ENCODE measurements at places on chromosomes 2 and 18.

GRCh38 chr2:1731963-1732768, 12.1 kb downstream of the PXDN start:
- DNase-seq = no peak

DNA sequence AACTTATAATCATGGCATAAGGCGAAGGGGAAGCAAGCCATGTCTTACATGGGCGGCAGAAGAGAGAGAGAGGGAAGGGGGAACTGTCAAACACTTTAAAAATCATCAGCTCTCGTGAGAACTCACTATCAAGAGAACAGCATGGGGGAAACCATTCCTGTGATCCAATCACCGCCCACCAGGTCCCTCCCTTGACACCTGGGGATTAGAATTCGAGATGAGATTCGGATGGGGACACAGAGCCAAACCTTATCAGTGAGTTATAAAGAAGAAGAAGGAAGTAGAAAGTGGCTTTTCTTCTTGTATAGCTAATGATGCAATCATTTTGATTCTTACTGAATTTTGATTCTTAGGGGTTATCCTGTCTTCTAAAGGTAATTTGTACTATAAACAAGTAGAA, 51.4 kb downstream of the SMCHD1 start:
- DNase-seq = no peak

DNA sequence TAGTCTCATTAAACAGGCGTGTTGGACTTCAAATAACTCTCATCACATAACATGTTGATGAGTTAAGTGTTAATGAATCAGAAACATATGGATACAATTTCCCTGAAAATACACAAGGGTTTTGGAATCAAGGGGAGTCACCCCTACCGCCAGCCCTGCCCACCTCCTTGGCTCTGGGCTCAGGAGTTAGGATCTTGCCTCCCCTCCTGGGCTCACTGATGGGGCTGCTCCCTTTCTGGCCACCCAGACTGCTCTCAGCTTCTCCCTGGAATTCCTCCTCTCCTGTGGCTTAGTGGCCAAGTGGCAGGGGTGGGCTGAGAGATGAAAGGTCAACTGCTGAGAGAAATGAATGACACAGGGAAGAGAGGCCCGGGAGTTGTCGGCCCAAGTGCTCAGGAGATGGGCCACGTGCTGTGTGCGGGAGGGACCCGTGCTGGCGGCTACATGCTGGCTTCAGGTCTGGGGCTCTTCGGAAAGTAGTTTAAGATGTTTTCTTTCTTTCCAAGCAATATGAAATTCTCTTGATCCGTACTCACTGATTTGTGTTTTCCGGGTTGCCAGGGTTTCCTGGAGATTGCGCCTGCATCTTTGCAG, 55.8 kb upstream of the TNP1 start:
- no peak for DNase-seq

DNA sequence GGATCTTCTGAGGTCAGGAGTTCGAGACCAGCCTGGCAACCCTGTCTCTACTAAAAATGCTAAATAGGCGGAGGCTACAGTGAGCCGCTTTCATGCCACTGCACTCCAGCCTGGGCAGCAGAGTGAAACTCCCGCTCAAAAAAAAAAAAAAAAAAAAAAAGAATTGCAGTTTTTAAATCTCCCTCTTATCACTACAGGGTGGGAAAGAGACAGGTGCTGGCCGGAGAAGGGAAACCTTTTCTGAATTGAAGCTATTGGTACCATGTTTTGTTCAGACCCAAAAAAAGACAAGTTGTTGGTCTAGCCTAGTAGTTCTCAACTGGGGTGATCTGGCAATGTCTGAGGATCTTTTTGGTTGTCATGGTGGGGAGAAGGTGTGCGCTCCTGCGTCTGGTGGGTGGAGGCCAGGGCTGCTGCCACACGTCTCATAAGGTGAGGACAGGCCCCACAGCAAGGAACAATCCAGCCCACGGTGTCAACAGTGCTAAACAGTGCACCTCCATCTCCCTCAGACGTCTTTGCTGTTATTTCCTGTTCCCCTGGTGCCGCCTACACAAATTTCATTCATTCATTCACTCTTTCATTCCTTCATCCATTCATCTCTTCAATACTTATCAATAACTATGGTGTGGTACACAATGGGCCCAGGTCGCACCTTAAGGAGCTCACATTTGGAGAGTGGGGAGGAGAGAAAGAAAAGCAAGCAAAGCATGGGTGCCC, 28.8 kb upstream of the ODC1 start:
- DNase-seq = no peak

GRCh38 chr2:924701-925100, 25.9 kb upstream of the SNTG2 start:
- no peak for DNase-seq
